A375 (cell line): ENCODE measurements at places on chromosomes 11 and 22. TPM values are rescaled to one million over a fixed set of nuclear protein-coding genes. Genes with fewer than 3 reads are reported as not detected.

The KCNK4 gene
- 0.61 and 0.68 TPM in 2 replicates for total RNA-seq

The SPTY2D1 gene
- total RNA-seq = 10.1 and 18.0 TPM in 2 replicates

The HORMAD2 gene
- total RNA-seq = not detected in 2 replicates

The OR9I1 gene
- not detected in 2 replicates for total RNA-seq

The C11orf97 gene
- not detected in 2 replicates for total RNA-seq

The PATE4 gene
- not detected in 2 replicates for total RNA-seq

The SC5D gene
- total RNA-seq = 13.0 and 14.3 TPM in 2 replicates

The GP1BB gene
- 1.1 and 1.6 TPM in 2 replicates for total RNA-seq

The CNIH2 gene
- total RNA-seq = 8.3 and 12.4 TPM in 2 replicates

The OSM gene
- 0.13 TPM in 1 of 2 replicates, not detected in the other for total RNA-seq

The MUC5B gene
- 7.2 and 8.6 TPM in 2 replicates for total RNA-seq

The ASCC2 gene
- 29.3 and 31.5 TPM in 2 replicates for total RNA-seq

The NXPE1 gene
- total RNA-seq = not detected in 2 replicates

The OR8G5 gene
- total RNA-seq = 1.1 TPM in 1 of 2 replicates, not detected in the other

The CTSW gene
- 0.24 and 0.41 TPM in 2 replicates for total RNA-seq

The VWCE gene
- total RNA-seq = 0.94 and 1.9 TPM in 2 replicates

The BDNF gene
- 4.1 and 5.9 TPM in 2 replicates for total RNA-seq

The APOL5 gene
- not detected in 2 replicates for total RNA-seq

The OR5P2 gene
- not detected in 2 replicates for total RNA-seq

The TIMP3 gene
- 319 and 337 TPM in 2 replicates for total RNA-seq

The TRPM5 gene
- not detected in 2 replicates for total RNA-seq

The ACTN3 gene
- not detected in 2 replicates for total RNA-seq

The WNT7B gene
- 0.53 TPM in 1 of 2 replicates, not detected in the other for total RNA-seq

The CALCA gene
- not detected in 2 replicates for total RNA-seq

The MMP8 gene
- 0.72 and 1.2 TPM in 2 replicates for total RNA-seq

The TMEM45B gene
- not detected in 2 replicates for total RNA-seq

The COPB1 gene
- 63.4 and 76.8 TPM in 2 replicates for total RNA-seq

The SEPTIN5 gene
- 7.5 and 19.7 TPM in 2 replicates for total RNA-seq

The CCDC188 gene
- 3.2 and 3.3 TPM in 2 replicates for total RNA-seq

The MMP10 gene
- total RNA-seq = 0.19 and 0.72 TPM in 2 replicates

The CCDC87 gene
- total RNA-seq = 0.11 TPM in 1 of 2 replicates, not detected in the other
